ENCODE measurements at places on chromosomes 5 and 9.

GRCh38 chr9:73237140-73237539, 85.5 kb downstream of the ANXA1 start:
- no peak for DNase-seq

GRCh38 chr9:130188860-130189481, 16.8 kb downstream of the NCS1 start:
- no peak for DNase-seq

GRCh38 chr5:82364497-82364896, 86.3 kb upstream of the RPS23 start:
- peak; percentile 81 for DNase-seq

DNA sequence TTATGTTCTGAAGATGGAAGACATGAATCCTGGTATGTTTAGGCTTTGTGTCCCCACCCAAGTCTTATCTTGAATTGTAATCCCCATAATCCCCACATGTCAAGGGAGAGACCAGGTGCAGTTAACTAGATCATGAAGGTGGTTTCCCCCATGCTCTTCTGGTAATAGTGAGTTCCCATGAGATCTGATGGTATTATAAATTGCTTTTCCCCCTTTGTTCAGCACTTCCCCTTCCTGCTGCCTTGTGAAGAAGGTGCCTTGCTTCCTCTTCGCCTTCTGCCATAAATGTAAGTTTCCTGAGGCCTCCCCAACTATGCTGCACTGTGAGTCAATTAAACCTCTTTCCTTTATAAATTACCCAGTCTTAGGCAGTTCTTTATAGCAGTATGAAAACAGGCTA, 229.0 kb downstream of the ARL15 start:
- DNase-seq, result no peak

DNA sequence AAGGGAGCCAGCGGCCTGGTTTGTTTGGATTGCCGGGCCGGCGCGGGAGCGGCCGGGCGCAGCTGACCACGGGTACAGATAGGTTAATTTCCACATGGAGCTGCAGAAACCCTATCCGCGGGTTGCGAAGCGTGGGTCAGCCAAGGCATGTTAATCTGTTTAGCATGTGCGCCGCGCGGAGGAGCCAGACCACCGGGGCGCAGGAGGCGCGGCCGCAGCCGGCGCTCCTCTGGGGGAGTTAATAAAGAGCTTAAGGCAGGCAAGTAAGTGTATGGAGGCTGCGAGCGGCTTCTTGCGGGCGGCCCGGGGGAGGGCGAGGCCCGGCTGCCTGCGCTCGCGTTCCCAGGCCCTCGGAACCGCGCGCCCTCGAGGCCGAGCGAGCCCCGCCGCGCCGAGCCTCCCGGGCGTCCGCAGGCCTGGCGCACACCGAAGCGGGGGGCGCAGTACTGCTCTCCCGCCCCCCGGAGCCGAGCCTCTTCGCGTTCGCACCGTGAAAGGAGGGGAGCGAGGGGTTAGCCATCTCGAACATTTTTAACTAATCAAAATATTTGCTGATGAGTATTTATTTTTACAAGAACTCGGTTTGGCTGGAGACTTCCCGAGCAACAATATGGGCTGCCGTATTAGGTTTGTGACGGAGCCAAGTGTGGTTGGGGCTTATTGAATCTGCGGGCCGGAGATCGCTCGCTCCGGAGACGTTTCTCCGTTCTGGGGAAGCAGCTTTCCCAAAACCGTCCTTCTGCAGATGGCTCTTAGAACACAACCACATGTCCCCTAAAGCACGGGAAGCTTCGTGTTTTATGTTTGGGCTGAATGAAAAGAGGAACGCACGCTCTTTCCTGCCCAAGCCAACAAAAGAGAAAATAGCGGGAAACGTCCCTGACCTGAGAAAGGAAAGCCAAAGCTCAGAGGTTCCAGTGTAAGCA, 28.8 kb downstream of the FOXD1 start:
- peak; percentile 81 for DNase-seq

GRCh38 chr5:41637424-41637823, 127.0 kb upstream of the PLCXD3 start:
- no peak for DNase-seq

Measured in AG10803 (cell line).